ENCODE measurements at places on chromosomes 1 and 21. TPM values are rescaled to one million over a fixed set of nuclear protein-coding genes. Genes with fewer than 3 reads are reported as not detected.

- no peak overlapping the region for H3K4me3 ChIP-seq
- peak; percentile 33 for DNase-seq
- no peak overlapping the region for H3K27ac ChIP-seq
- H3K4me1 ChIP-seq: peaks cover 25% of the 10 kb centered on the region
- H3K27me3 ChIP-seq: no peaks in the 10 kb centered on the region
Measured at GRCh38 chr1:97050506-97050905, 328.9 kb downstream of the PTBP2 start.

- H3K27ac ChIP-seq: no peak overlapping the region
- H3K27me3 ChIP-seq: no peaks in the 10 kb centered on the region
- peaks cover 48% of the 10 kb centered on the region for H3K4me1 ChIP-seq
- DNase-seq: no peak
- H3K36me3 ChIP-seq: peaks cover 30% of the 10 kb centered on the region
Measured at GRCh38 chr1:26728645-26729044, 32.8 kb downstream of the ARID1A start.

- H3K4me3 ChIP-seq: no peak overlapping the region
- no peak overlapping the region for H3K27ac ChIP-seq
- peak; percentile 55 for DNase-seq
Measured at GRCh38 chr21:36504067-36505058, 24.4 kb upstream of the CLDN14 start.

DNA sequence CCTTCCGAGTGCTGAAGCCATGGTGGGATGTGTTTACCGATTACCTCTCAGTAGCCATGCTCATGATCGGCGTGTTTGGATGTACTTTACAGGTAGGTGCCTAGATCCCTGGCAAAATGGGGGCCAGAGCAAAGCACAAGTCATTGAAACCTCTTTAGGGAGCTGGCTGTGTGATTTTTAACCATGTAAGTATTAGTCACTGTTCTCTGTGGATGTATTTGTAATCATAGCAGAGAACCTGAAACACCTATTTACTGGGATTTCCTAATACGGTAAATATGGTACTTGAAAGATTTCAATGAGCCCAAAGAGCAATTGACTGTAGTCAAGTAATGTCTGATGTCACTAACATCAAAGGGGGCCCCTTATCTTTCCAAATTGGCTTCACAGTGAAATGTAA is 53.6 kb downstream of the LRRC8C start:
- H3K36me3 ChIP-seq: no peaks in the 10 kb centered on the region
- H3K4me1 ChIP-seq: no peaks in the 10 kb centered on the region
- H3K27me3 ChIP-seq: no peaks in the 10 kb centered on the region
- no peak overlapping the region for H3K27ac ChIP-seq
- no peak overlapping the region for H3K4me3 ChIP-seq
- no peak for DNase-seq

- DNase-seq: no peak
- H3K4me3 ChIP-seq: no peak overlapping the region
- H3K27me3 ChIP-seq: no peaks in the 10 kb centered on the region
- no peak overlapping the region for H3K27ac ChIP-seq
- no peaks in the 10 kb centered on the region for H3K4me1 ChIP-seq
Measured at GRCh38 chr1:239224100-239224499, 162.3 kb upstream of the CHRM3 start.

DNA sequence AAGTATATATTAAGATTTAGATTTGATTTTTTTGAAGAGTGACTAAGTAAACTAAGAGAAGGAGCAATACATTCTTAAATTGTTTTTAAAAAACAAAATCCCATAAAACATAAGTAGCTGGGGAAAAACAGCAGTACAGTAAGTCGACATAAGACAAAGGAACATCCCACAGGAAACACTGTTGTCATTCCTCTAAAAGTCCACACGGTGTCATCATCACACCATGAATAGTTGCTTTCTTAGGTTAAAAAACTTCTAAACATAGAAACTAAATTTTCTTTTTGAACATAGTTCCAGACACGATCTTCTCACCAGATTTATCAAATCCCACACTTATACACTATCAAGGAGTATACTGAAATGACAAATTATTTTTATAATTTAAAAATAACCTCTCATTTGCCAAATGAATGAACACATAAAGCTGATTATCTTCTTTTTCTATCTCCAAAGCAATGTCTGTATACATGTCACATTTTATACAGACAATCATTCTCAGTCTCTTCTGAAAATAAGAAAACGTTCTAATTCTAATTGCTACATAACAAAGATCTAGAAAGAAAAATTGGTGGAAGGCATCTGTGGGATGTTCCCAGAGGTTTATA is 15.8 kb downstream of the ODF2L start:
- no peak overlapping the region for H3K4me3 ChIP-seq
- no peak overlapping the region for H3K27ac ChIP-seq
- H3K36me3 ChIP-seq: no peaks in the 10 kb centered on the region
- DNase-seq: peak; percentile 57

DNA sequence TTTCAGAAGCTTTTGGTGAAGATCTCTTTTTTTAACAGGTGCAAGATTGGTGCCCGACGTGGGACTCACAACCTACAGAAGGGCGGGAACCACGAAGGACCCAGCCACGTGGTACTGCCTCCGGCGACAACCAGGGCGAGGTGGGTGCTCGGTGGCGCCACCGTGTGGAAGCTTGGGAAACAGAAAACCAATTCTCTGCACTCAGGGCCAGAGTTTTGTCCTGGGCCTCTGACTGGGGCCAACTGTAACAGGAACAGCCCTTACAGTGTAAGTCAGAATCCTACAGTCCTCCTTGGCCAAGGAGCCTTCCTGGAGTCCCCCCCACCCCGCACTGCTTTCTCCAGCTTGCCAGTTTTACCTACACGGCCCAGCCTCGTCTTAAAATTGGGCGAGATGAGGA is 11.6 kb upstream of the S100A7A start:
- H3K4me1 ChIP-seq: no peaks in the 10 kb centered on the region
- H3K4me3 ChIP-seq: no peak overlapping the region
- DNase-seq: peak; percentile 24
- H3K36me3 ChIP-seq: no peaks in the 10 kb centered on the region
- no peaks in the 10 kb centered on the region for H3K27me3 ChIP-seq

DNA sequence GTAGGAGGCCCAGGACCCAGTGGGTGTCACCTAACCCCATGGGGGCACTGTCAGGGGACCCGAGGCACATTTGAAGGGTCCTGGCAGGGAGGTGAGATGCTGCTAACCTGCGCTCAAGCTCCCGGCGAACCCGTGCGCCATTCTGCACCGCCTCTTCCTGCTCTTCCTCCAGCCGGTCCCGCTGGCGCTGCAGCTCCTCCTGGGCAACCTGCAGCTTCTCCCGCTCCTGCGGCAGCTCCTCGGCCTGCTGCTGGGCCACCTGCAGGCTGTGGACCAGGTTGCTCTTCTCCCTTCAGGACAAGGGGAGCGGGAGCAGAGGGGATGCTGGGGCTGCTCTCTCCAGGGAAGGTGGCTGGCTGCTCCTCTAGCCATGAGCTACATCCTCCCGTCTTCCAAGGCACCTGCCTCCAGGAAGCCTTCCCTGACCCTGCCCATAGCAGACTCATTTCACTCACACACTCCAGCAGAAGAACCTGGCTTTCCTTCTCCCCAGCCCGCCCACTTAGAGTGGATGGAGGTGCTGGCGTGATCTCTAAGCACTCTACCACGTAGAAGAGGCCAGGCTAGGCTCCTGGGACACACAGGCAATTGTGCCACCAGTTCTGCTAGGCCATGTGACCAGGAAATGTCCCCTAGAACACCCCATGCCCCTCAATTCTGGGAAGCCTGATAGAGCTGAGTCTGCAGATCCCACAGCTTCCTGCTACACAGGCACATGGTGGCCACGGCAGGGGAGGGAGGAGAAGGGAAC is 15.2 kb upstream of the NBPF1 start:
- H3K36me3 ChIP-seq: no peaks in the 10 kb centered on the region
- no peaks in the 10 kb centered on the region for H3K4me1 ChIP-seq
- H3K27ac ChIP-seq: no peak overlapping the region
- no peak for DNase-seq

DNA sequence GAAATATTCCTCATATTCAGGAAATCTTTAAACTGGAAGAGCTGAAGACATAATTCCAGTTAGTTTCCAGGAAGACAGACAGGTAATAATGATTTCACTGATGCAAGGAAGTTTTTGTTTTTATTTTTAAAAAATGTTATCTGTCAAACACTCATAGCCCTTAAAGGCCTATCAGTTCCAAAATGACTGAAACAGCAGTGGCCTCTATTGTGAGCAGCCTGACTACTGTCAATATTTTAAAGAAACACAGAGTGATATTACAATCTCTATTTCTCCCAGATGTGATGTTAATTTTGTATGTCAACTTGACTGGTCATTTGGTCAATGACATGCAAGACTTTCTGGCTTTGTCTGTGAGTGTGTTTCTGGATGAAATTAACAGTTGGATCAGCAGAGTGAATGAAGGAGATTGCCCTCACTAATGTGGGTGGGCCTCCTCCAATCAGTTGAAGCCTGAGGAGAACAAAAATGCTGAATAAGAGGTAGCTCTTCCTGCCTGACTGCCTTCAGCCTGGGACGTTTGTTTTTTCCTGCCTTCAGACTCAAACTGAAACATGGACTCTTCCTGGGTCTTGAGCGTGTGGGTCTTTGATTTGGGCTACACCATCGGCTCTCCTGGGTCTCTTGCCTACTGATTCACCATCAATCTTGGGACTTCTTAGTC is 31.3 kb upstream of the SLC30A10 start:
- no peaks in the 10 kb centered on the region for H3K27me3 ChIP-seq
- H3K27ac ChIP-seq: no peak overlapping the region
- no peak for DNase-seq

DNA sequence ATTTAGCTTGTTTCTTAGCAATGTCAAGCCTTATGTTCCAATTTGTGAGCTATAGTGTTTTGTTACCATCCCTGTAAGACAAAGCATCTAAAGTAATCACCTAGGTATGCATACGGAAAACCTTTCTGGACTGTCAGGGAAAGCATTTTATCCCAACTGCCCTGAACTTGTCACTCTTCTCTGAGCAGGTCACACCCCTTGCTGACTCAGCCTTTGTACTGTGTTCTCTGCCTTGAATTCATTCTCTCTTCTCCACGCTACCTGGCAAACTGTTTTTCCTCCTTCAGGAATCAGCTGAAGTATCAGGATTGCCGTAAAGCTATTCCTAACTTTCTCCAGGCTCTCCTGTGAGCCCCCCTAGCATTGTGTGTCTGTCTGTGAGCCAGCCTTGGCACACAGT is 54.2 kb downstream of the PBX1 start:
- no peaks in the 10 kb centered on the region for H3K36me3 ChIP-seq
- H3K4me3 ChIP-seq: no peak overlapping the region
- H3K27me3 ChIP-seq: no peaks in the 10 kb centered on the region
- DNase-seq: no peak

Gene AIM2
- 2.9 TPM for total RNA-seq

Gene TPR
- 84.6 TPM for total RNA-seq

Gene MATN1
- not detected for total RNA-seq

Gene CELA3B
- not detected for total RNA-seq

Gene PADI1
- total RNA-seq: 0.09 TPM

Gene FGR
- total RNA-seq: not detected

Gene PPT1
- 110 TPM for total RNA-seq

Gene RGS13
- total RNA-seq: not detected

Gene HTR6
- total RNA-seq: not detected

Gene TMPRSS2
- total RNA-seq: 0.99 TPM

Gene BSDC1
- 67.4 TPM for total RNA-seq

All from neural progenitor cell (in vitro differentiated cells).